Stimulated activated CD4-positive, alpha-beta T cell treated with anti-CD3 and anti-CD28 coated beads, Interleukin-15, amount 100 ng/mL, for 24 hours (primary cell): ENCODE measurements at places on chromosomes 5 and 9.

GRCh38 chr9:6902423-6902822, 144.7 kb downstream of the KDM4C start:
- DNase-seq, result no peak

DNA sequence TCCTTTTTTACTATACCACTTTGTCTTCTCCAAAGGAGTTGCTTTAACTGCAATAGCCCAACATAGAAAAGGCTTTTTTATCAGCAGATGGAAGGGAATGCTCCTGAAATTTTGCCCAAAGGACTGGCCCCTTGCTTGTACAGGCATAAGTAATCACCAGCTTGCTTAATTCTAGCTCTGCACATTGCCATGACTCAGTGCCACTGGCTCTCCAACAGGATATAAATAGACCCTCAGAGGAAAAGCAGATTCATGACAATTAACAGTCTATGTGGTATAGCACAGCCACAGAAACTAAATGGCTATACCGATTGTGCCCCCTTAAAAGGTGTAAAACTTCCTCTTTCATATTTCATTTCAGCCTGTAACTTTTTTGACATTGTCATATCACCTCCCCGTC, 227.0 kb downstream of the ZNF608 start:
- DNase-seq, result no peak

DNA sequence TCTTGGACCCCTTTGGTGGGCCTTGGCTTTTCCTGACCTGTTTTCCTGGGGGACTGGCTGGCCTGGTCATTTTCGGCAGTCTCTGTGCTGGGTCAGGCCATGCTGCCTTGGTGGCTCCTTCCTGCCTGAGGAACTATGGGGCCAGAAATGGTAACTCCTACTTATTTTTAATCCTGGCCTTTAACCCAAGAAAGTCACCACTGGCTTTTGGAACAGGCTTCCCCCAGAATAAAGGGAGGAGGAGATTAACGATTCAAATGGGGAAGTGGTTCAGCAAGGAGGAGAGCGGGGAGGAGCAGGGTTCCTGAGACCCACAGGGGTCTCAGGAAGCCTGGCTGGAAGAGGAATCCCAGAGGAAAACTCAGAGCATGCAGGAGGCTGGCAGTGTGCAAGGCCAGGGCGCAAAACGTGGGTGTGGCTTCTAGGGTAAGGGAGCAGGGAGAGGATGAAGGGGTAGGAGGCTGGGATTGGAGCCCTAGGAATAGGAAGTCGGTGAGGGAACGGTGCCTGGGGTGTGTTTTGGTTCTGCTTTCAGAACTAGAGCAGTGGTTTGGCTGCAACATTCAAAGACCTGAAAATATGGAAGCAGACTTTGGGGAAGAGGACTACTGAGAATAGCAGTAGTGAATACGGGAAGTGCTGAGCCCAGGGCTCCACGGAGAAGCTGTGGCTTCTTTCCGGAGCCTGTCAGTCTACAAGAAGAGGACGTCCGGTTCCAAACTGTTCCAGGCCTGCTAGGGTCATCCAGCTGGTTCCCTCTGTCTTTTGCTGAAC, 271.1 kb upstream of the KLF4 start:
- no peak for DNase-seq

- DNase-seq, result no peak
Observed at GRCh38 chr5:125607018-125607417, 816.2 kb upstream of the GRAMD2B start.

DNA sequence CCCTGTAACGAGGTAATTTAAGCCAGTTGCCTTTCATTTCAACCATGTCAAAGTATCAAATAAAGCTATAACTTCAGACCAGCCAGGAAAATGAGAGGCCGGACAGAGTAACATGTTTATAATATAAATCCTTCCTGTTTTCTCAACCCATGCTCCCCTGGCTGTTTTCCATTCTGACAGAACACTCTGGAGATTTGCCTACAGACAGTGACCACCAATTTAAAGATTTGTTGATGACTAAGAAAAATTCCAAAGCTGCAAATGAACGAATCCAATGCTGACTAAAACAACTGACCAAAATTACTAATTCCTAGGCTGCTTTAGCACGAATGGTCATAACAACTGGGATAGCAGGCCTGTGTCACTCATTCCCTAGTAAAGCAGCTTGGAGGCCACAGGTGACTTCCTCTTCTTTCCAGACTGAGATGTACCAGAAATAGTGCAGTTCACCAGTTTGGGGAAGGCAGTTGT, 141.4 kb downstream of the AOPEP start:
- no peak for DNase-seq

GRCh38 chr5:133065471-133065870, 13.7 kb downstream of the HSPA4 start:
- DNase-seq, result no peak

DNA sequence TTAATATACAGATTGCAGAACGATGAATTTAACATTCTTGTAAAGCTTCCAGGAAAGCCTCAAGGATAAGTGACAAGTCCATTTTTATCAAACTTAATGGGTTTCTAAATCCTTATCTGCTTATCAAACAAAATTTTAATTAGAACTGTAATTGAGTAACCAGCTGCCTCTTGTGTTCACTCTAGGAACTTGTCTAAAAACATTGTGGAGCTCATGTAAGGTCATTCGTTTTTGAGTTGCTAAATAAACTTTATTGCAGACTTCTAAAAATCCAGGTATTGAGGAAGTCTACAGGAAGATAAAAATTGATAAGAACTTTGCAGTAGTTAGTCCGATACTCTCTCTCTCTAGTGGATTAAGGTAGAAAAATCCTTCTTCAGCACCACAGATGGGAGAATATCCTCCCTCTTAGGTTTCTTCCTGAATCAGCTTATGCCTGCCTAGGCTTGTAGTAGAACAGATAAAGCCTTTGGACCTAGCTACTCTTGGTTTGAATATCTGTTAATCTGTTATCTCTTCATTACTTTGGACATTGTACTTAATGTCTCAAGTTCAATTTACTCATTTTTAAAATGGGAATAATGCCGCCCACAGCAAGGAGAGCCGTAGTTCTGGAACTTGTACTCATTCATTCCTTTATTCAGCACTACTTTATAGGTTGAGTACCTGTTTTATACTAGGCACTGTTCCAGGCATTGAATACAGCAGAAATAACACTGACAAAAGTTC, 60.0 kb upstream of the DHFR start:
- DNase-seq, result no peak

- no peak for DNase-seq
Observed at GRCh38 chr9:8448226-8448625, 648.6 kb upstream of the DMAC1 start.

- DNase-seq, result no peak
Observed at GRCh38 chr9:27800159-27800558, 226.9 kb upstream of the C9orf72 start.

DNA sequence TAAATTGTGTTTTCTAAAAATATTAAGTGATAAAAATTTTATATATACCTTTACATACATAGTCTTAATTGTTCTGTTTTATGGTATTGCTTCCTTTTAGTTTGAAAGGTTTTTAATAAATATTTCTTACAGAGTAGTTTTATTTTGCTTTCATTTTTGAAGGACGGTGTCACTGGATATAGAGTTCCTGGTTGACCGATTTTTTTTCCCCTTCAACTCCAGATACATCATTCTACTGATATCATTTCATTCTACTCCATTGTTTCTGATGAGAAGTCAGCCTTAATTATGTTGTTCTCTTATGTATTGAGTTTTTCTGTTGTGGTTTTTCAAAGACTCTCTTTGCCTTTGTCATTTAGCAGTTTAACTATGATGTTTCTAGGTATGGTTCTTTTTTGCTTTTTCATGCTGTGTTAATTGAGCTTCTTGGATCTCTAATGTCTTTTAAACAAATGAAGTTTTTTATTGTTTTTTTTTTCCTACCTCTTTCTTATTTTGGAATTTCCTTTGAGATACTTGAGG, 30.4 kb downstream of the MTREX start:
- DNase-seq, result no peak

DNA sequence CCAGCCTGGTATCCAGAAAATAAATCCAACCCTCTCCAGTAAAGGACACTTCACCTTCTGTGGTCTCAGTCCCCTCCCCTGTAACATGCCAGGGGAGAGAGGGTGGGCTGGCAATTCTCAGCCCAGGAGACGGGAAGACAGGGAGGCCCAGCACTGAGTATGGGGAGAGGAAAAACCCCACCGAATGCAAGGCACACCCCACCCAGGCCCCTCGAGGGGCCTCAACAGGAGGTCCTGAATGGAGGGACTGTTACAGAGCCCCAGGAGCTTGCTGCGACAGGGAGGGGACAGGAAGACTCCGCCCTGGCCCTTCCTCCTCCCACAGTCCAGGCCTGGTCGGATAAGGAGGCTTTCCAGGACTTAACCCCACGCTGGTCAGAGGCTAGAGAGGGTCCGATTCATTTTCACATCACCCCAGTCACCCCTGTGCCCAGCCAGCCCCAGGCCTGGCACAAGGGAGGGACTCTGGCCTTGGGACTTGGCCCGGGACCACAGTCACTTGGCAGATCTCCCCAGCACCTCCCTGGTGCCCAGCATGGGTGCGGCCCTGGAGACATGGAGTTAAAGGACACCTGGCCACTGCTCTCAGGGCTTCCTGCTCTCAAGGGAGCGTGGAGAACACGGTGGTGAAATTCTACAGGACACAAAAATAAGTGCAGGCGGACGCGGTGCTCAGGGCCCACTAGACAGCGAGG, 44.9 kb upstream of the STXBP1 start:
- no peak for DNase-seq

GRCh38 chr9:132351404-132352045, 3.3 kb downstream of the SETX start:
- no peak for DNase-seq

DNA sequence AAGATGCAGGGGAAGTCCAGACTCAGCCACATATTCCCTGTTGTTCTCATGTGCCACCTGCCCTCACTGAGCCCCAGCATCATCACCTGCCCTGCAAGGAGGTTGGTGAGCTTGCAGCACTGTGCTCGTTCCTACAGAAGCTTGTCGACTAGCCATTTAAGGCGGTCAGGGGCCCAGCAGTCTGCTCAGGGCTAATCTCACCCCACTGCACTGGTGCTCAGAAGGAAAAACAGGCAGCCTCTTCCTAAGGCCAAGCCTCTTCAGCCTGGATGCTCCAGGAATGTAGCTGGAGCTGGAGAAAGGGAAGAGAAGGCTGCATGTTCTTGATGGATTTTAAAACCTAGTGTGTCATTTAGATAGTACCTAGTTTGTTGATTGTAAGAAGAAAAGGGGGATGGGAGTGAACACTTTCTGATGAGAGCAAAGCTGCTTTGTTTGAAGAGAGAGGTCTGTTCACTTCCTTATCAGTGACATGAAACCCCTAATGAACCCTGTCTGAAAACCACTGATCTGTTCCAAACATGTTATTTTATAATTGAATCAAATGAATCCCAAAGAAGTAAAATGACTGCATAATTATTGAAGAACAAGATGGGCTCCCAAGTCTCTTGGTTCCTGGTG, 10.6 kb upstream of the ASPN start:
- no peak for DNase-seq

GRCh38 chr9:97480749-97481148, 20.7 kb upstream of the TMOD1 start:
- no peak for DNase-seq

GRCh38 chr5:137092831-137093230, 406.3 kb downstream of the SPOCK1 start:
- no peak for DNase-seq

- DNase-seq, result no peak
Observed at GRCh38 chr9:80794197-80794596, 895.1 kb downstream of the TLE1 start.

GRCh38 chr9:109953300-109953699, 173.3 kb downstream of the PALM2AKAP2 start:
- no peak for DNase-seq

GRCh38 chr9:14302405-14302804, 11.5 kb downstream of the NFIB start:
- DNase-seq, result no peak

DNA sequence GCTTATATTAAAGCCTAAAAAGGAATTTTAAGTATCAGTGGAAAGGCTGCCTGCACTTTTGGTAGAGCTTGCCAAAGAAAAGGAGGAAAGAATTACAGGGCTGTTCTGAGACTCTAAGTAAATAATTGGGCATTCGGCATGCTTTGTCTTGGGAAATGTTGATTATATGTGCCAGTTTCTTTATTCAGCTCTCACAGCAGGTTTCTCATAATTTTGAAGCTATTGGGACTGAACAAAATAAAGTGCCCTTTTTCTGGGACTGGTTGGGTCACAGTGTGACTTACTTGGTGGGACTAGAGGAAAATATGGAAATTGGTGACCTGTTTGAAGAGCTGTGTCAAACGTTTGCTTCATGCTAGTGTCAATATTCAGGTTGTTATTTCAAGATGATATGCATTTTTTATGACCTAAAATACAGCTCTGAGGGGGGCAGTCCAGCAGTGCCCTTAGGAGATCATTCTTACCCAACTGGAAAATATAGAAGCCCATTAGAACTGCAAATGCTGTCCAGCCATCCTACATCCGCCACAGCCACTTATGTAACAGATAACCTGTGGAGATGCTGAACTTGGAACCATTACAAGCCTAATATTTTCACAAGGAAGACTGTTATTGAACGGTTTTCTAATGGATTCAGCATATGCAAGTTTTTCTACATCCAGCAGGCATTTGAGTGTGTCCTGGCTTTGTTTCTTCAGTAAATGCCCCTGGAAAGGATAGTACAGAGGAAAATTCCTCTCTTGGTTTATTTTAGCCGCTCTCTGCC, 122.4 kb downstream of the SNCAIP start:
- no peak for DNase-seq

DNA sequence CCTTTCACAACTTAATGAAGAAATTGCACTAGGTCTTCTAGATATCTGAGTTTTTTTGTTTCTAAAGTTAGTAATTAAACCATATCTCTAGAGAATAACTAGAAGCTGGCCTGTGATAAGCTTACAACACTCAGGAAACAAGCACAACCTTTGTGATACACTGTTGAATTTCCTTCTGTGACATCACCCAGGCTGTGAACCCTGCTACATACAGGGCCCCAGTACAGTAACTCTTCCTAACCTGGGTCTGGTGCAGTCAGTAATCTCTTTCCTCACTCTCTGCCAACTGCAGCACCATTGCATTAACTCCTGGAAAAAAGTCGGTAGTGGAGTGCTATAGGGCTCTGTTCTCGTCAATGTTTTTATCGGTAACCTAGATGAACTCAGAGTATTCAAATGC, 10.6 kb upstream of the IGFBPL1 start:
- no peak for DNase-seq

DNA sequence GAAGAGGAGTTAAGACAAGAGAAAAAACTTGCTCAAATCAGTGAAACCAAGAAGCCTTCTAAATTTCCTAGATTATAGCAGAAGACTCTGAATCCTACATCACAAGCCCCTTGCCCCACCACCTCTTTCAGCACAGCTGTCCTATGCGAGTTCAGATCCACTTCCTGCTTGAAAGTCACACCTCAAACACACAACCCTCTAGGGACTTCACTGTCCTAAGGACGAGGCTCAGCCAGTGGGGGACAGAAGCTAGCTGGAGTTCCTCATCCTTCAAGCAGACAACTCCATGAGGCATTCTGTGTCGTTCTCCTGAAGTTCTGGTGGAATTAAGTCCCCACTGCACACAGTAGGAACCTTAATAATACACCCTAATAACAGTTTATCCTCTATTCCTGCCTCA, 44.3 kb downstream of the NRG2 start:
- DNase-seq, result no peak

- no peak for DNase-seq
Observed at GRCh38 chr5:51386916-51387883, 4.0 kb downstream of the ISL1 start.

- DNase-seq, result no peak
Observed at GRCh38 chr5:179132586-179133355, 72.6 kb downstream of the ZNF354C start.
